ENCODE measurements at places on chromosomes 5 and 9.
A peak's percentile ranks its signal among the peaks of the same experiment; 100 is the strongest.

DNA sequence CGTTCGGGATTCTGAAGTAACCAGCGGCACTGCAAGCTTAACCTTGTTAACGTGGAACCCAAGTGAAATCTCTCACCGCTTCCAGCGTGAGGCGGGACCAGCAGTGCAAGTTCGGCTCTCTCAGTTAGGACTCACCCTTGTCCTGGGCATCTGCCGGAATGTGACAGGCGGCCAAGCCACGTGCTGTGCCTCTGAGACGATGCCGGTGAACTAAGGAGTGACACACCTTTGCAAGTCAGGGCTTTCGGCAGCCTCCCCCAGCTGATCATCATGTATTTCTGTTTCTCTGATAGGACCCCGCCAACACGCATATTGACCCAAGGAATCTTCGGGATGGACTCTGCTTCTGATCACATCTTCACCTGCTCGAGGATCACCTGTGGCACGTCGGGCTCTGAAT, 415.0 kb upstream of the IRX1 start:
- DNase-seq = no peak

GRCh38 chr5:115496936-115497576, 47.5 kb downstream of the FEM1C start:
- no peak for DNase-seq

- no peak for DNase-seq
Observed at GRCh38 chr5:75275147-75275546, 38.5 kb upstream of the ANKRD31 start.

- no peak for DNase-seq
Observed at GRCh38 chr5:103910011-103910410, 347.4 kb upstream of the NUDT12 start.

DNA sequence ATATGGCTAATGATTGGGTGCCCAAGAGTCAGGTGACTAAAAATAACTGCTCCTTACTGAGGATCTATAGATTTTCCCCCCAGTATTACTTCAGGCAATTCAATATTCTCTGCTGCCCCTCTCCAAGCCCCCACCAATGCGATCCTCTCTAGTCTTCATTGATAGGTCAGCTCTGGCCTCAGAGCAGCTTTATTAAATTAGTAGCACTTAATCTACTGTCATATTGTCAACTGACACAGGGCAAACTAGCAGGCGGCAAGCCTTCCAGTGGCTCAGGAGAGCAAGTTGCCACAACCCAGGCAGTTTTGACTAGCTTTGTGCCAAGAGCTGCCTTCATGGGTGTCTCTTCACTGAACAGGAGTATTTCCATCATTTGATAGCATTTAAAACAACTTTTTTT, 462.9 kb downstream of the BNC2 start:
- no peak for DNase-seq

GRCh38 chr9:84174486-84174885, 166.1 kb downstream of the SLC28A3 start:
- DNase-seq = no peak

DNA sequence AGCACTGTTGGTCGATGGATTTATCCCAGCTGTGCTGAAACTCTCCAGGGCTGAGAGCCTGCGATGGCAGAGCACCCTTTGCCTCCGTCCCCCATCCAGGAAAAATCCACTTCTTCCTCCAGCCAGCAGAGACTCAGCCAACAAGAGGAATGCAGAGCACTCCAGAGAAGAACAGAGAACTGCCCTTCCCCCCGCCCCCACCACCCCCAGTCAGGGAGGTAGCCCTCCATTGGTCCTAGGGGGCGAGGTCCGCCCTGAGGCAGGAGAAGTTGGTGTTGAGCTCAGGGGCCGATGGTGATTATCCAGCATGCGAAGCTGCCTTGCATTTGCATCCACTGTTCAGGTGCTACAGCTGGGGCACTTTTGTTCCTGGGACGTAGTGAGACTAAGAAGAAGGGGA, 9.0 kb downstream of the TLX3 start:
- DNase-seq = no peak

DNA sequence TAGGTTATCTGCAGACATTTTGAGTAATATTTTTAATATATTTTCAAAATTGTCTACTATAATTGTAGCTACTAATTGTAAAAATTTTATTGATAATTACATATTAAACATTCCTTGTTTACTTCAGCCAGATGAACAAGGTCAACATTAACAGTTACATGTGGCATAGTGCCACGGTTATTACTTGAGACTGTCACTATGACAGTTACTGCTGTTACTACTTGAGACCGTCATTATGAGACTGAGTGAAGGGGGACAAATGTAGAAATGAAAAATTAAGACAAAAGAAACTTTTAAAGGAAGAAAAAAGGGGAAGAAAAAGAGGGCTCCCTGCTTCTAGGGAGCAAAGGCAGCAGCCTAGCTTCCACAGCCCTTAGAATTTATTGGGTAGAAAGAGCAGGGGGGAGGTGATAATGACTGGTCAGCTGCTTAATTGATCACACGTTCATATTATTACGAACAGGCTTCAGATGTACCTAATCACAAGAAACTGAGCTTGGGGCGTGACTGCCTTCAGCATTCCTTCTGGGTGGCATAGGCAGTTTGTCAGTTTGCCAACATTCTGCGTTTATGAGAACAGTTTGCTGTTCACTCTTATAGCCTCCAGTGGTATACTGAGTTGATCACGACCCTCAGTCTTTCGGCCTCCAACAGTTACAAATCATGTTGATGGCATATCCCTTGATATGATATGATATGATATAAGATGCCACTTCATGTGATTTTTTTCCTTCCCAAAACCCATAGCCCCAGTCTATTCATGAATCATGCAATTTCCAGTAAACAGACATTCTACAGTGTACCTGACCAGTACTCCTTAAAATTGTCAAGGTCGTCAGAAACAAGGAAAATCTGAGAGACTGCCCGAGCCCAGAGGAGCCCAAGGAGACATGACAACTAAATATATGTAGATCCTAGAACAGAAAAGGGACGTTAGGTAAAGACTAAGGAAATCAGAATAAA, 13.1 kb downstream of the MARCHF6 start:
- no peak for DNase-seq

- DNase-seq = no peak
Observed at GRCh38 chr5:67246546-67247268, 50.1 kb upstream of the CD180 start.

DNA sequence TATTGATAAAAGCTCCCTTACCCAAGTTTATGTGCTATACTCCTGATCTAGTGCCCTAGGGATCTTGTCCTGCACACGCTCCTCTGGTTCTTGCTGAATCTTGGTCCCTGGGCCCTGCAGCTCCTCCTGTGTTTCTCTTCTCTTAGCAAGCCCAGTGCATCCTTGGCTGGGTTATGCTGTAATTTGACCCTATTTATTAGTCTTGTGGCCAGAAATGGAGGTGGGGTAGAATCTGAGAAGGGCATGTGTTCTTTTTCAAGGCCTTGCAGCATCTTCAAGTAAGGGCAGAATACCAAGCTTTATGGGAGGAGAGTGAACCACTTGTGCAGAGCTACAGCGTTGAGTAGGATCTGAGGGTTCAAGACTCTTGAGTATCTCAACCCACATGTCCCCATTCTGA, 366.8 kb downstream of the FAM170A start:
- peak; percentile 8 for DNase-seq

DNA sequence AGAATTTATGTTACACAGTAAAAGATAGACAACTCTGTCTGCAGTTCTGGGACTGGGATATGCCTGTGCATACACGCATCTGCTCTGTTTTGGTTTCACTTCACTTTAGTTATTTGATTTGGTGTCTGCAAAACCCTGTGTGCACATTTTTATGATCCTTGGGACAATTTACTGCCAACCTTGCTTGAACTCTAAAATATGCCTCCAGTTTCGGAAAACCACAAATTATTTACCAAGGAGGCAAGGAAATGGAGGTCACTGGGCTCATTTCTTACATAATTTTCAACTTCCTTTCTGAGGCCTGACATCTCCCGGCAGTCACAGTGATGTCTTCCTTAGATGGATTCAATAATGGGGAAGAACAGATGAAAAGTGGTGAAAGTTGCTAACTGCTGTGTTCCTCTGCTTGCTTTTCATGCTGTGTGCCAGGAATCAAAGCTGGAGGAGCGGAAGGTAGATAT, 61.2 kb upstream of the TAF11L2 start:
- no peak for DNase-seq

DNA sequence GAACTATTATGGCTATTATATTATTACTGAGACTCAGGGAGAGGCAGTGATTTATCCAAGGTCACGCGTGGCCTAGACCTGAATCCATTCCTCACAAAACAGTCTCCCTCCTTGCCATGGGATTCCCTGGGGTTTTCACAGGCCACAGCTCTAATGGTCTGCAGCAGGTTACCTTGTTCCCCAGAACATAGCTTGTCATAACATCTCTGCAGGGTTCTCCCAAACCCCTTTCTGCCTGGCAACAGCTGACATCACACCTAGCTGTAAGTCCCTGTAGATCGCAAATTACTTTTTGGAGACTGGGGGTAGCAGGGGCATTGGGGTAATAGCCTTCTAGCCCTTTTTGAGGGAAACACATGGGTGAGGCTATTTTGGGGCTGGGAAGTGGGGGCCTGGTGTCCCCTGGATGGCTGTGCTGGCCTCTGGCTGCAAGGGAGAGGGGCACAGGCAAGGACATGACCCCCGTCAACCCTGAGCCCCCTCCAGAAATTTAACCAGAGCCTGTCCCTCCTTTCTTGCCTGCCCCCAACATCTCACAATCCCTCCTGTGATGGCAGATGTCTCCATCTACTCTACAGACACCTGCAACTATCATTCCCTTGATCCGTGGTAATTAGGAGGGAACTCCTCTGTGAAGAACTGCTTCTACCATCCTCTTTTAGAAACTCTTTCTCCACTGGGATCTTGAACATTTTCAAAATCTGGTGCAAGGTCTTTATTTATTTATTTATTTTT, 1.3 kb downstream of the CD74 start:
- no peak for DNase-seq

DNA sequence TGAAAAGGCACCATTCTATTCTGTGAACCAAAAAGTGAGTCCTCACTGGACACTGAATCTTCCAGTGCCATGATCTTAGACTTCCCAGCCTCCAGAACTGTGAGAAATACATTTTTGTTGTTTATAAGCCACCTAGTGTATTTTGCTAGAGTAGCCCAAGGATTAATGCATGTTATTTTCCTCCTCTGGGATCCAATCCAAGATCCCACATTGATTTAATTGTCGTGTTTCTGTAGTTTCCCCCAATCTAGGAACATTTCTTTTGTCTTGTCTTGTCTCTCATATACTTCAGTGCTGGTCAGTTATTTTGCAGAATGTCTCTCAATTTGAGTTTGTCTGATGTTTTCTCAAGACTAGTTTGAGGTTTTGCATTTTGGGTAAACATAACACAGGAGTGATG, 36.4 kb downstream of the GDNF start:
- no peak for DNase-seq

DNA sequence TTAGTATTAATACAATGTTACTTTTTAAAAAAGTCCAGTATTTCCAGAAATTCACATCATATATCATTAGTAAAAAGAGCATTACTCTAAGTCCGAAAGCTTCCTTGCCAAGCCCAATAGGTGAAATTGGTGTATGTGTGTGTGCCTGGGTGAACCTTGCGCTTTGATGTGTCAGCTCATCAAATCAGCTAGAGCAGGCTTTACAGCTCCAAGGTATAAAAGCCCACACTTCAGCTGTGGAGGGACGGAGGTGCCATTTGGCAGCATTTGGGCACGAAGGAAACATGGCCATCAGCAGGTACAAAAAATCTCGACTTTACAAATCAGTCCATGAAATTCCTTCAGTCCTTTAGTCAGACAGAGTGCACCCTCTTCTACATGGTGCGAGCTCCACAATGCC, 76.5 kb upstream of the IL7R start:
- DNase-seq = no peak

- no peak for DNase-seq
Observed at GRCh38 chr5:15023846-15024245, 152.3 kb upstream of the ANKH start.

GRCh38 chr5:75640826-75641225, 29.6 kb downstream of the ANKDD1B start:
- no peak for DNase-seq

GRCh38 chr5:142506046-142506445, 179.8 kb downstream of the FGF1 start:
- DNase-seq = peak; percentile 56

- DNase-seq = no peak
Observed at GRCh38 chr9:89687188-89687587, 82.4 kb downstream of the GADD45G start.

GRCh38 chr5:71932655-71933338, 174.5 kb upstream of the MAP1B start:
- peak; percentile 95 for DNase-seq

GRCh38 chr5:2123874-2124273, 241.1 kb upstream of the IRX4 start:
- DNase-seq = no peak

DNA sequence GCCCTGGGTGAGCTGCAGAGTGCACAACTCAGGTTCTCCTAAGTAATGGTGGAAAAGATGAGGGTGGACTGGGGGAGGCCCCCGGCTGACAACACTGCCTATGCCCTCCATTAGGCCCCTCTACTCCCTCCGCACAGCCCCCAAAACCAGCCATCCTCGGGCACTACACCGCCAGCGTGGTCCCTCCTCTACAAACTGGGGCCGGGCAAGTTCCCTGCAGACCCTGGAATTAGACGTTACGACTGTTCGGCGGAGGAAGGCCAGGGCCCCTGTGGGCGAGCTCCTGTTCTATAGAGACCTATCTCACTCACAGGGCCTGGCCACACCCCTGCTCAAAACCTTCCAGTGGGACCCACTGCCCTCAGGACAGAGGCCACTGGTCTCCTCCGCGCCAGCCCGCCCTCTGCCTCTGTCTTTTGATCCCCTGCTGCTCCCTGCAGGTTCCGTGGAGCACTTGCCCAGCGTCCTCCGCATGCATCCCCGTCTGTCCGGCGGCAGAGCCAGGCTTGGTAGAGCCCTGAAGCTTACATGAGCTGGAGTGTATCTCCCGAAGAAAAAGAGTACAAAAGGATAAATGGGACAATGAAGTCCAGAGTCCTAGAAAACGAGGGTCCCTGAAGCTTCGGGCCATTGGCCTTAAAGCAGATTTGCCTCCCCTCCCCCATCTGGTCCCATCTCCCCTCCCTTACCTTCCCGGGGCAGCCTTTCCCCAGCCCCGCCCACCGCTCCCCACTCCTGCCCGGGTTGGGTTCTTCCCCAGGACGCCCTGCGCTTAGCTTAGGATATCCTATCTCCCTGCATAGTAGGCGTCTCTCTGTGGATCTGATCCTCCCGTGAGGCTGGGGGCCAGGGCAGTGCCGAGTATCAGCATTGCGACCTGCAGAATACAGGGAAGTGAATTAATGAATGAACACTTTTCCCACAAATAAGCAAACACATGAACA, 71.3 kb downstream of the HRH2 start:
- no peak for DNase-seq

DNA sequence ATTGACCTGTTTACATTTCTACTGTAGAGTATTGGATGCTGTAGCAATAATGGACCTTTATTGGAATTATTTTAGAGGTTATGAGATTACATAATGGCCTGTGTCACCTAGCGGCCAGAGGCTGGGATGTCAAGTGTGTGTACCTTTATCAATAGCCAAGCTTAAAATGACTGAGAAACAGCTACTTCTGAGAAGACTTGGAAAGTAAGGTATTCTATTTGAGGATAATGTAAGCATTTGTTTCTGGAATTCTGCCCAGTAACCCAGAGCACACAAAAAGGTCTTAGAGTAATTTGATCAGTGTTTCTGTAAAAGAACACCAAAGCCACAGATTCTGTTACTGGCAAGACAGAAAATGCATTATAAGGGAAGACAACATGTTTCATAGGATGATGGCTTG, 116.8 kb downstream of the MACIR start:
- DNase-seq = peak; percentile 66

GRCh38 chr5:111935009-111935408, 178.0 kb upstream of the NREP start:
- DNase-seq = no peak
